ENCODE measurements at places on chromosomes 3 and 15. TPM values are rescaled to one million over a fixed set of nuclear protein-coding genes. Genes with fewer than 3 reads are reported as not detected.

GRCh38 chr3:133998691-133999241 is 31.0 kb downstream of the SLCO2A1 start:
- no peak for DNase-seq

Gene PIERCE2
- total RNA-seq = 4.3 TPM

GRCh38 chr3:27903446-27903845 is 181.3 kb upstream of the EOMES start:
- no peak for DNase-seq

- no peak for DNase-seq
Observed at GRCh38 chr3:145087038-145087437, 1073.9 kb downstream of the PLOD2 start.

DNA sequence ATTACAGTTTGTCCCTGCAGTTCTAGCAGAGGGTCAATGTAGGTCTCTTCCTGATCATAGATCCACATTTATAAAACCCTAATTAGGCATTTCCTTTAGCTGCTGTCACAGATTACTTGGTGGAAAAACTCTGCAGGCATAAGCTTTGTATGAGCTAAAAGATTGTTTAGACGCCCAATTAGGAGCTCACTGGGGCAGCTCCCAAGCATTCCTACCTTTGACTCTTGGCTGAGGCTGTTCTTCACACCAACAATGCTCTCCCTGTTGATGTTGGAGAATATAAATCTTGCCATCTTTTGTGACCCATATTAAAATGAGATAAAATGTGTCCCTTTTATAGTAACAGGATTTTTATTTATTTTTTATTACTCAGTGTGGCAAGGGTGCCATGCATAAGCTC is 148.3 kb upstream of the TRIM42 start:
- DNase-seq = peak; percentile 50

Gene TERC
- 512 TPM for total RNA-seq

DNA sequence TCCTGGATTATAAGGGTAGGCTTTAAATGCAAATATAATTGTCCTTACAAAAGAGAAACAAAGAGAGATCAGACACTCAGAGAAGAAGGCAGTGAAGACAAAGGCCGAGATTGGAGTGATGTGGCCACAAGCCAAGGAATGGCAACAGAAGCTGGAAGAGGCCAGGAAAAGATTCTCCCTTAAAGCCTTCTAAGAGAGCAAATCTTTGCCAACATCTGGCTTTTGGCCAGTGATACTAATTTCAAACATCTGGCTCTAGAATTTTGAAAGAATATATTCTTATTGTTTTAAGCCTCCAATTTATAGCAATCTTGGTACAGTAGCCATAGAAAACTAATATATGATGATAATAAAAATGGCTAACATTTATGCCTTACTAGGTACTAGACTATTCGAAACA is 615.8 kb upstream of the ZNF385D start:
- no peak for DNase-seq

Gene SLC24A5
- 0.63 TPM for total RNA-seq

DNA sequence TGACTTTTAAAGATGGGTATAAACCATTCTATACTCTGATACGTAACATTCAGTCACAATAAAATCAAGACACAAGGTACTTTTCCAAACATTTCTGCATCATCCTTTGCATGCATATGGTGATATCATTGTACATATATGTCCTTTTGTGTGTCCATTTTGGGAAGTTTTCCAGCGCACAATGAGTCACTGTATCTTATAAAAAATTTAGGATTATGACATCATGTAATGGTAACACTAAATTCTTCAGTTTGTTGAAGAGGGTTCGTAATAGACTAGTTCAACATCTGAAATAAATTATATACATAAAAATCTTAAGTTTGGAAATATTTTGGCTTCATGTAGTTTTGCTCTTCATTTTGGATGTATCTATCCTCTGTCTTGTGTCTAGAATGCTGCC is 480.9 kb downstream of the ROBO1 start:
- no peak for DNase-seq

Gene UPK1B
- 0.50 TPM for total RNA-seq

Measured in testis (tissue), 5 donors.